HTR-8/SVneo (cell line): ENCODE measurements at places on chromosomes 5 and 9.

DNA sequence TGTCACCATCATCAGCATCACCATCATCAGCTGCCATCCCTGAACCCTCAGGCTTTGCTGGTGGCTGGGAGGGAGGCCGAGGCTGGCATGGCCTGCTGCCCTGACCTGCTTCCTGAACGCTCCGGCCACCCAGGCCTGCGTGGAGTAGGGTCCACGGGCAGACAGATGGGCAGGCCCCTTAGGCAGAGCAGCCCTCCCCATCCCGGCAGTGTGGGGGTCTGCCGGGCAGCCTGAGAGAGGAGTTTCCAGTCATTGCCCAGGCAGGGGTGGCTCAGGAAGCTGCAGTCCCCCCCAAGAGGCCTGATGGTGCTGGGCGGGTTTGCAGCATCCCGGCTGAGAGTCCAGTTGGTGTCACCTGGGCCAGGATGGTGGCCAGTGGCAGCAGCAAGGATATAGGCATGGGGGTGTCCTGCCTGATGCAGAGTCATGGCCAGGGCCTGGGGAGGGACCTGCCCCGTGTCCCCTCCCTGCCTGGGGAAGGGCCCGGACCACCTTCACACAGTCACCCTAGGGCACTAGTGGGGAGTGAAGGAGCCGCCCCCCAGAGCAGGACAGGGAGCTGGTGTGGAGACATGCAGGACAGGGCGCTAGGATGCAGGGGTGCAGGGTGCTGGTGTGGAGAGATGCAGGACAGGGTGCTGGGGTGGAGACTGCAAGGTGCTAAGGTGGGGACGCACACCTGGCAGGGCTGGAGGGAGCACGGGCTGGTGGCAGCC, 7.7 kb upstream of the EGFL7 start:
- no peak for DNase-seq

GRCh38 chr5:151480384-151481293, 33.2 kb downstream of the SLC36A1 start:
- DNase-seq = no peak

GRCh38 chr5:122351416-122352157, 39.5 kb downstream of the SNCAIP start:
- no peak for DNase-seq

DNA sequence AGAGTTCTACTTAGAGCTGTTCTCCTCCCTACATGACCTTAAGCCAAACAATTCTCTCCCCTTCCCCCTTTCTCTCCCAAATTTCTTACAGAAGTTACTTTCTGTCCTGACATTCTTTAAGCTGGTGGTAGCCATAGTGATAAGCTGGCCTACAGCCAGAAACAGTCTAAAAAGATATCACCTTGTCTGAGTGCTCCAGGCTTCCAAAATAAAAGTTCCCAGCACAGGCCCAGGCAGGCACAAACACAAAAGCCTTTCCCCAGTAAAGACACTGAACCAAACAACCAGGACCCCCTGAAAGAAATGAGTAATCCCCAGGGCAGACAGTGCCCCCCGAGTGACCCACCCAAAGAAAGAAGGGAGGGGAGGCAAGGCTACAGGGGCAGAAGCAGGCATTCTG, 19.2 kb downstream of the SIL1 start:
- DNase-seq = no peak

- no peak for DNase-seq
These were observed 149.4 kb downstream of the CWC27 start for GRCh38 chr5:64918083-64918482.

- DNase-seq = no peak
These were observed 208.1 kb upstream of the PIK3R1 start for GRCh38 chr5:68007451-68007850.

- peak; percentile 39 for DNase-seq
These were observed 33.1 kb downstream of the APTX start for GRCh38 chr9:32968101-32969011.

- DNase-seq = no peak
These were observed 35.2 kb upstream of the IL7R start for GRCh38 chr5:35821513-35821912.

DNA sequence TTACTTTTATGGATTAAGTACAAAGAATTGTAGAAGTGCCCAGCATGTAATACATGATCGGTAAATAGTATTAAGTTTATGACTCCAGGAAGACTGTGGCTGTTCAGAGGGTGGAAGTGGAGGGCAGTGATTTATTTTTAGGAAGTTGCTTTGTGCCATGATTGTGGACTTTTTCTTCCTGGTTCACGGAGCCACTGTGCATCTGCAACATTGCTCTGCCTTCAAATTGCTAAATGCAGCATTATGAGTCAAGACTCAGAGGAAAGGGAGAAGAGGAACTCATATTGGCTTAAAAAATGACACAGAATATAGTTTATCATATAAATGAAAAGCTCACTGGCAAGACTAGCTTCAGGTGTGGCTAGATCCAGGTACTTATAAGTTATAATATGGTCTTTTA, 301.5 kb downstream of the KCTD16 start:
- no peak for DNase-seq

GRCh38 chr5:65506961-65507360, 25.2 kb upstream of the ADAMTS6 start:
- DNase-seq = no peak

DNA sequence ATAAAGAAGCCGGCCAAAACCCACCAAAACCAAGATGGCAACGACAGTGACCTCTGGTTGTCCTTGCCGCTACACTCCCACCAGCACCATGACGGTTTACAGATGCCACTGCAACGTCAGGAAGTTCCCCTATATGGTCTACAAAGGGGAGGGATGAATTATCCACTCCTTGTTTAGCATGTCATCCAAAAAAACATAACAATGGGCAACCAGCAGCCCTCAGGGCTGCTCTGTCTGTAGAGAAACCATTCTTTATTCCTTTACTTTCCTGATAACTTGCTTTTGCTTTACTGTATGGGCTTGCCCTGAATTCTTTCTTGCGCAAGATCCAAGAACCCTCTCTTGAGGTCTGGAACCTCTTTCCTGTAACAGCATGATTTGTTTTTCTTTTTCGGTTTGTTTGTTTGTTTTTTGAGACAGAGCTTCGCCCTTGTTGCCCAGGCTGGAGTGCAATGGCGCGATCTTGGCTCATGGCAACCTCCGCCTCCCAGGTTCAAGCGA, 2.0 kb upstream of the UAP1L1 start:
- DNase-seq = no peak

DNA sequence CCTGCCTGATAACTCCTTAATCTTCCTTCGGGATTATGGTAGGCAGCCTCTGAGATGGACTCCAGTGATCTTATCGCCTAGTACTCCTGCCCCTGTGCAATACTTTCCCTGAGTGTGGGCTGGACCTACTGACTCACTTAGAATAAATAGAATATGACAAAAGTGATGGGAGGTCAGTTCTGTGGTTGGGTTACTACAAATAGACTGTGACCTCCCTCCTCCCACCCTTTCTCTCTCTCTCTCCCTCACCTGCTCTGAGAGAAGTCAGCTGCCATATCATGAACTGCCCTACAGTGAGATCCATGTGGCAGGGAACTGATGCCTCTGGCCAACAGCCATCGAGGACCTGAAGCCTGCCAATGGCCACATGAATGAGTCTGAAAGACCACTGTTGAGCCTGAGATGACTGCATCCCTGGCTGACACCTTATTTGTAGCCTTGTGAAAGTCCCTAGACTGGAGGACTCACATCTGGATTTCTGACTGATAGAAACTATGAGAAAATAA, 31.7 kb downstream of the NRG2 start:
- DNase-seq = no peak

- no peak for DNase-seq
These were observed 141.4 kb downstream of the MTX3 start for GRCh38 chr5:79849486-79850315.

- no peak for DNase-seq
These were observed 47.1 kb upstream of the PWWP2A start for GRCh38 chr5:160166069-160166972.

DNA sequence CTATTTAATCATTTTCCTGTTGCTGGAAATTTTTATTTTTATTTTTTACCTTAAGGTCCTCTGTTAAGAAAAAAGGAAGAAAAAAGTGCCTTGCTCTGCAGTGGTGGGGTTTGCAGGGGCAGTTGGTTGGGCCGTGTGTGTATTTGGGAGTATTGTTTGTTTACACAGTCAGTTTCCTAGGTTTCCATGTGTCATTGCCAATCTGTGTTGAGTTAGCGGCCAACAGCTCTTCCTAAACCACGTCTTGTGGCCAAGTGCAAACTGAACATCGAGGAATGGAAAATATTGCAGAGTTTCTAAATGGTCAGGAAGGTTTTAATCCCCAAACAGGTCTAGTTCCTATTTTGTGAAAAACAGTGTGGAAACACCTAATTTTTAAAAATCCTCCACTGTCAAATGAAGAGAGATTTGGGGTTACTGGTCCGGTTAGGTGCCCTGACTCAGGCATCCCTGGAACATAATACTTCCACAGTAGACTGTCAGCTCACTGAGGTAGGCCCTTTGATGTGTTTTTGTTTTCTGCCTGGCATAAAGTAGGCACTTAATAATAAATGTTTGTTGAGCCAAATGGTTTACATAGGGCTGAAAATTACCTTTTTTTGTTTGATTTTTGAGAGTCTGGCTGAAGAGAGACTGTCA, 37.0 kb downstream of the MAMDC2 start:
- no peak for DNase-seq

DNA sequence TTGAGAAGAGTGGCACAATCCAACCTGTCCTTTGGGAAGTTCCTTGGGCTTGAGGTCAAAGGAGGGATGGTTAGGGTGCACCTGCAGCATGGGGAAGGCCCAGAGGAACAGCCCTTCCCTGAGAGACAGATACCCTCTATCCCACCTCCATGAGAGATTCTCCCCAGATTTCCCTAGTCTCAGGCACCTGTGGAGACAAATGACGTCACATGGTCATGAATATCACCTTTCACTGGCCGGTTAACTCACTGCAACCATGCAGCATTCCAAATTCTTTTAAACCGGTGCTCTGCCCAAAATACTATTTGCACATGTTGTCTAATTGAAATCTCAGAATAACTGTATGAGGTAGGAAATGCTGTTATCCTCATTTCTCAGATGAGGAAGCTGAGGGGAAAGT, 15.6 kb upstream of the TRIO start:
- DNase-seq = no peak

- DNase-seq = peak; percentile 35
These were observed 128.7 kb downstream of the SPOCK1 start for GRCh38 chr5:137370096-137371071.

DNA sequence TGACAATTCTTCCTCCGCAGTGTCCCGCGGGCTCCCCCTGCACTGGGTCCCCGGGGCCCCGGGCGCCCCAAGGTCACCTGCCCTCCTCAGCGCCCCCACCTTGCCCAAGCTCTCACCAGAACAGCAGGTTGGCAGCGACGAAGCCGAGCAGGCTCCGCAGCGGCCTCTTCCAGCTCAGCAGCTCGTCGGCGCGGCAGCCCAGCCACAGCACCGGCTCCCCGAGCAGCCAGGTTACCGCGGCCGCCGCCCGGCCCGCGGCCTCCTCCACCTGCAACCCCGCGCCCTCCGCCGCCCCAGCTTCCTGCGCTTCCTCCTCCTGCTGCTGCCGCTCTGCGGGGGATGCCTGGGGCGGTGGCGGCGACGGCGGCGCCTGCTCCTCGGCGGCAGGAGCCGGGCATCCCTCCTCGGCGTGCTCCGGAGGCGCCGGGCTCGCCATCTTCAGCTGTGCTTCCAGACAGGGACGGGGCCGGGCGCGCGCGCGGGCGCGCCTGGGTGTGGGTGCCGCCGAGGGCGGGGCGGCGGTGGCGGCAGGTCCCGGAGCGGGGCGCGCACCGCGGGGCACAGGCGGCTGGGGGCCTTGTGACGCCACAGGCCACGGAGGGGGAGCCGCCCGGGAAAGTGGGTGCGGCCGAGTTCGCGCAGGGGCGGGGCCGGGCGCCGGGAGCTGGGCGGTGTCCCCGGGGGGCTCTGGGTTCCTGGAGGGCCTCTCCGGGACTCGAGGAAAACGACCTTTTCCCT, at the start of gene RETREG1:
Gene RETREG1, minus strand, starts transcription at position 462 of the 738 bp plus-strand sequence. Its CDS starts 26 bp downstream, at position 436.
- peak; percentile 83 for DNase-seq

DNA sequence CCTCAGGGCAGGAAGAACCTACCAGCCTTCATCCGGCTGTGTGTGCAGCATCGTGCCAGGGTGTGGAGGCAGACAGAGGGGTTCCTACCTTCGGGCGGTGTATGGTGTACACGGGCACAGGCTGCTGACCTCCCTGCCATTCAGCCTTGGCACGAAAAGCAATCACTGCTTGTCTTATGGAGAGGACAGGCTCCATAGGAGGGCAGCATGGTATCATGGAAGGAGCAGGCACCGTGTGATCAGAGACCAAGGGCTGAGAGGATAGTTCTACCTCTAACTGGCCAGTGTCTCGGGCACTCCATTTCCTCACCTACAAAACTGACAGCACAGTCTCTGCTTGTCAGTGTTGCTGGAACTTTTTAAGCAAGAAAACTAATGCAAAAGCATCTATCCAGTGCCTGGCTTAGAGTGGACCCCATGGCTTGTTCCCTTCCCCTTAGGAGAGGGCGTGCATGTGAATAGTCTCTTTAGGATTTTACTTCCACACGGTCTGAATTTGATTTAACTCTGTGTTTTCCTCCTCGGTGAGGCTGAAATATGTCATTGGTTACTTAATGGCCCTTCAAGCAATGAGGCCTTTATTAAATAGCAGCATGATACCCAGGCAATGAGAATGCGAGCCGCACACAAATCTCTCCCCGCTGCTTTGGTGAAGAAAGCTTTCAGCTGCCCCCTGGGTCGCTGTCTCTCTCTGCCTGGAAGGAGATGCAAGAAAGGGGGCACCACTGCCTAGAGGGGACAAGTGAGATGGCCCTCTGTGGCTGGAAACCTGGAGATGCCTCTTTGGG, 22.2 kb downstream of the TTLL11 start:
- no peak for DNase-seq

- no peak for DNase-seq
These were observed 22.6 kb downstream of the CDH9 start for GRCh38 chr5:27015758-27016157.

DNA sequence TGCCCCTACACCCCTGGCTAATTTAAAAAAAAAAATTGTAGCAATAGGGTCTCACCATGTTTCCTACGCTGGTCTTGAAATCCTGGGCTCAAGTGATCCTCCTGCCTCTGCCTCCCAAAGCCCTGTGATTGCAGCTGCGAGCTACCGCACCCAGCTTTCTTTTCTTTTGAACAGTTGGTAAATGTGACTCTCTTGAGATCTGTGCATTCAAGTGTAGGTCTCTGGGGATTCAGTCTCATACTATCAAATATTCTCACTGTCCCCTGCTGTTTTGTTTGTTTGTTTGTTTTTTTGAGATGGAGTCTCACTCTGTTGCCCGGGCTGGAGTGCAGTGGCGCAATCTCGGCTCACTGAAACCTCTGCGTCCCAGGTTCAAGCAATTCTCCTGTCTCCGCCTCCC, 42.3 kb upstream of the CXXC5 start:
- DNase-seq = no peak

- DNase-seq = no peak
These were observed 1810.7 kb upstream of the CDH6 start for GRCh38 chr5:29382780-29383179.

GRCh38 chr9:3441197-3441816, 84.5 kb downstream of the RFX3 start:
- peak; percentile 28 for DNase-seq

DNA sequence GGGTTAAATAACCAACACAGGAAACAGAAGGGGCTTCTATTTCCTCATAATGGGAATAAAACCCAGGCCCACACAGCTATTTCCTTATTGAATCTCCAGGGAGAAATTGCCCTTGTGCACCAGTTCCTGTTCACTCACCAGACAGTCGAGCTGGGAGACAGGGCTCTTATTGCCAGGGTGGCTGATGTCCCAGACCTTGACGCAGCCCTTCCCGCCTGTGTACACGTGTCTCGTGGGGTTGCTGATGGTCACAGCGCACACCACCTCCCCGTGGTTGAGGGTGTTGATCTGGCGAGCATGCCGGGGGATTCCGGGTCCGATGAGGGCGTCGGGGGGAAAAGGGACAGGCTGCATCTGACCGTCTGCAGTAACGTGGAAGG, 96.5 kb downstream of the TLE1 start:
- no peak for DNase-seq
